CD4-positive, alpha-beta T cell treated with Interleukin-6 at 100 ng/mL for 8 hours (primary cell): ENCODE measurements at places on chromosomes 2 and 18.

DNA sequence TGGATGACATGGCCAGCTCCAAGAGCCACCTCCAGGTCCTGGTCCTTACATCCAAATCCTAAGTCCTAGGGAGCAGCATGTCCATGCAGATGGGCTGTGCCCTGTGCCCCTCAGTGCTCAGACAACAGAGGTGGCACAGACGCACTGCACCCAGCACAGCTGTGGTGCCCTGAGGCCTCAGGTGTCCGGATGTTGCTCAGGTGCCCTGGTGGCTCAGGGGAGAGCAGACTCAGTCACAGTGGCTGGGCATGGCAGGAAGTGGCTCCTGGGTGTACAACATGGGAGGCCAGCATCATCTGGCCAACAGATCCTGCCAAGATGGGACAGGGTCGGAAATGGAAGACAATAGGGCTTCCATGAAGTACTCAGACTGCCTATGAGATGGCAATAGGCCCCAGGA lies 50.1 kb downstream of the TIMM21 start:
- DNase-seq = no peak

DNA sequence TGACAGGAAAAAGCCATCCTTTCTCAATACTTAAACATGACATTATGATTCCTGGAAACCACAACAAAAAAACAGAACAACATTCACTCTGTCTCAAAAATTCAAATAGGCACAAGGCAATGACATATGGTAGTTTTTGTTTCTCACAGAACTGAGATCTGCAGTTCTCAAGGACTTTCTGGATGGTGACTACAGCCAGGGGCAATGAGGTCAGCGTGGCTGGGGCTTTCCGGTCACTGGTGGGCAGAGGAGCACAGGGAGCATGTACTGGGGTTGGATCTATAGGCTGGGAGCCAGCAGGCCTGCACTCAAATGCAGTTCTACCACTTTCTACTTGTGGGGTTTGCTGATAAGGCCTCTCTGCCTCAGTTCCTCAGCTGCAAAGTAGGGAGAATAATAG lies 72.0 kb downstream of the CTAGE1 start:
- DNase-seq = no peak

DNA sequence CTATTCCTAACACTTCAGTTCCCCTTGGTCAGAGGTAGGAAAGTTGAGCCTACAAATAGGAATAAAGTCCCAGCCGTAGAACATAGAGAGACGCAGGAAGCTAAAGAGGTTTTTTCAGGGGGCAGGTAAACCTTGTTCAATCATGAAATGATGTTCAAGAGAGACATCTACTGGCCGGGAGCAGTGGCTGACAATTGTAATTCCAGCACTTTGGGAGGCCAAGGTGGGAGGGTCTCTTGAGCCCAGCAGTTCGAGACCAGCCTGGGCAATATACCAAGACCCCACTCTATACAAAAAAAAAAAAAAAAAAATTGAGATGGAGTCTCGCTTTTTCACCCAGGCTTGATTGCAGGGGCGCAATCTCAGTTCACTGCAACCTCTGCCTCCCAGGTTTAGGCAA lies 66.7 kb upstream of the DNAJC10 start:
- no peak for DNase-seq

DNA sequence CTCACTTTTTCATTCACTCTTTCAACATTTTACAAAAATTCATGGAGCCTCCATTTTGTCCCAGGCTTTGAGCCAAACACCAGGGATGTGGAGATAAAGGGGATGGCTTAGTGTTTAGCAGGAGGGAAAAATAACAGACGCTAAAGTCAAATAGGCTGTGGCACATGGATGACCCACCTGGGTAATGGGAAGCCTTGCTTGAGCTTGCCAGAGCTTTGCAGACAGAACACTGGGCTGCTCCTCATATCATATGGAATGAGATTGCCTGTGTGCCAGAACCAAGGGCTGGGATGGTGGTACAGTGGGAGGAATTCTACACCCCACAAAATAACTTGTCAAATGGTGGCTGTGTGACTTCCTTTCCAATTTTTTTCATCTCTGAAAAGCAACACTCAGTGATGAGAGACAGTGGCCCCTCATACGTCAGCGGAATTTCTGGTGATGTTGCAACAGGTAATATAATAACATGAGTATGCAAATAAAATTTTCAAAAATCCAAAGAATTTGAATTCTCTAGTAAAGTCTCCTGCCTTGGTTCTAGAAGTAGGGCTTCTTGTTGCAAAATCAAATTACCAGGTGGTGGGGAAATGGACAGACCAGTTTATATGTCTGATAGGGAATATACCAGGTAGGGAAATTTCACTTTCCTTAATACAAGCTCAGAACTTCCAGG lies 252.9 kb downstream of the CLIP4 start:
- no peak for DNase-seq

- DNase-seq = no peak
These were observed 21.5 kb downstream of the KLF7 start for GRCh38 chr2:207144173-207144785.

- no peak for DNase-seq
These were observed 10.6 kb downstream of the SCN3A start for GRCh38 chr2:165193178-165193777.

- DNase-seq = no peak
These were observed 95.2 kb upstream of the RAB6C start for GRCh38 chr2:129884221-129884786.

- DNase-seq = no peak
These were observed 471.1 kb upstream of the SMIM21 start for GRCh38 chr18:75898651-75899050.
